NCI-H748 treated with DMSO at 0.1 percent for 48 hours (cell line): ENCODE measurements at places on chromosomes 4 and X.

DNA sequence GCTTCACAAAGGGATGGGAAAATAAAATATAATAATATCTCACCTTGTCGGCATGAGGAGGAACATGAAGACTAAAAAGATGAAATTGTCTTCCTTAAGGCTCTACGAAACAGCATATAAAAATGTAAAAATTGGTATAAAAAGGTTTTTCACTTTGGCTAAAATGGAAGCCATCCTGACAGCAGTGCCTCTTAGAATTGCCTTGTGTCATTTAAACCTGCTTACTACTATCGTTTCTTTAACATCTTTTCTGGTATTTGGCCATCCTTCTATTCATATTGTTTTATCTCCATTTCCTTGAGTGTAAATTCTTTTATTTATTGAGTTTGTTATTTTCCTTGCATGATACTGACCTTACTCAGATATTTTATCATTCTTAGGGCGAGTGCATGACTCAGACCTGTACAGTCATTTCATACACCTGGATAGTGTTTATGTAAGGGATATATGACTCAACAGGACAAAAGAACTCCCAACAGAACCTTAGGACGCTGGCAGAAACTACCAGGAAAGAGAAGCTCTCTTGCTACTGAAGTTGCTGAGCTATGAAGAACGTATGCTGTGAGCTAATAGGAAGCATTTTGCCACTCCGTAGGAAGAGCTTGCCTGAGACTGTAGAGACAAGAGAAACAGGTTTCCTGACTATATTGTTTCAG is 5.8 kb upstream of the CDKN2AIP start:
- DNase-seq: no peak

GRCh38 chr4:76485450-76485849 is 50.4 kb downstream of the SHROOM3 start:
- no peak for DNase-seq

- DNase-seq: no peak
Observed at GRCh38 chrX:48498374-48498809, 10.4 kb upstream of the PORCN start.

DNA sequence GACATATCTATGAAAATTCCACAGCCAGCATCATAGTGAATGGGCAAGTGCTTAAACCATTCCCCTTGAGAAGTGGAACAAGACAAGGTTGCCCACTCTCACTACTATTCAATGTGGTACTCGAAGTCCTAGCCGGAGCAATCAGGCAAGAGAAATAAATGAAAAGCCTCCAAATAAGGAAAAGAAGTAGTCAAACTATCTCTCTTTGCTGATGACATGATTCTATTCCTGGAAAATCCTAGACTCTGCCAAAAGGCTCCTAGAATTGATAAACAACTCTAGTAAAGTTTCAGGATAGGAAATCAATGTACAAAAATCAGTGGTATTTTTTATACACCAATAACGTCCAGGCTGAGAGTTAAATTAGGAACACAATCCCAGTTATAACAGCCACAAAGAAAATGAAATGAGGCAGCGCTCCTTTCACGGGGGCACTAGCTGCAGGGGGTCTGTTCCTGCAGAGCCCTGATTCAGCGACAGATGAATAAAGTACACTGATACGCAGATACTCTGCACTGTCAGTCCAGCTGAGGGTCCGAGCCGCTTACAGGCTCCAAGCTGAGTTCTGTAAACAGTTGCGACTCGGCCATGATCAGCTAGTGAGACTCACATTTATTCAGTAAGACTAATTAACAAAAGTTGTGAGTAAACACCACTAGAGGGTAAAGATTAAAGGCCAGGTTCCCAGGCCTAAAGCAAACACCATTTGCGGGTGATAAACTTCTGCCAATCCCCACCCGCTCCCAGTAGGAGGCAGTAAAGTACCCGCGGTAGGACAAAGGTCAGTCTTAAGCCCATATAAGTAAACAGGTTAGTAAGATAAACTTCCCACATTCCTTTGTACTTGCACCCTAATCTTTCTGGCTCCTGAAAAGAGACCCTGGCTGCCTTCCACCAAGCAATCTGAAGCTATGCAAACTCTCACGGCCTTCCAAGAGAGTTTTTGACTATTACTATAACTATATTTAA is 290.6 kb upstream of the GRID2 start:
- DNase-seq: no peak

GRCh38 chrX:25544641-25545040 is 528.9 kb upstream of the ARX start:
- no peak for DNase-seq

- no peak for DNase-seq
Observed at GRCh38 chrX:72020204-72020603, 109.6 kb downstream of the NHSL2 start.

DNA sequence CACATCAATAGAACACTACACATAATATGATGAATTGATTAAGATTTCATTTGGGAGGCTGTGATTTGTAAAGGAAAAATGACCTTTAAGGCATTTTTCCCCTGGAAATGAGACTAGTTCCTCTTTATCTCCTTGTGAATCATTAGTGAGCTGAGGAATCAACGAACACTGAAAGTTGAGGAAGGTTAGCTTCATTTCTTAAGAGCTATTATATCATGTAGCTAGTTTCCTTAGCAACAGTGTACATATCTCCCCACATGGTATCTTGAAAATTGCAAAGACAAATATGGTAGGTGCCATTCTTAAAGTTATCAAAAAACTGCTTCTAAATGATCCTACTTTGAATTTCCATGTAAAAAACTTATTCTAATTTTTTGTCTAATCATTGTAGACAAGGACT is 127.5 kb upstream of the NRK start:
- DNase-seq: no peak
